ENCODE measurements at places on chromosomes 4 and X.
A peak's percentile ranks its signal among the peaks of the same experiment; 100 is the strongest.

DNA sequence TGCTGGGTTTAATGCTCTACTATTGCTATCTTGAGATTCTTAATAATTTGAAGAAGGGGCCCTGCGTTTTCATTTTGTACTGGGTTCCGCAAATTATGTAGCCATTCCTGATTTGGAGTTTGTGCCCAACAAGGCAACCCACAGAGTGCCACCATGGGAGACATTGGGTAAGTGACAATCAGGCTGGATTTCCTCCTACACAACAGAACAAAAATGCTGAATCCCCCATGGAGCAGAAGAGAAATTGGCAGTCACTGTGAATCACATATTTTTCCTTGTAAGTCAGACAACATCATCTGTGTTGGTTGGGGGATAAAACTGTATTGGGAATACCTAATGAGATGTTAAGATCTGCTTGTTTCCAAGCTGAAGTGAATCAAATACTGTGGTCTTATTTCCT lies 80.9 kb downstream of the CNGA2 start:
- DNase-seq: no peak

DNA sequence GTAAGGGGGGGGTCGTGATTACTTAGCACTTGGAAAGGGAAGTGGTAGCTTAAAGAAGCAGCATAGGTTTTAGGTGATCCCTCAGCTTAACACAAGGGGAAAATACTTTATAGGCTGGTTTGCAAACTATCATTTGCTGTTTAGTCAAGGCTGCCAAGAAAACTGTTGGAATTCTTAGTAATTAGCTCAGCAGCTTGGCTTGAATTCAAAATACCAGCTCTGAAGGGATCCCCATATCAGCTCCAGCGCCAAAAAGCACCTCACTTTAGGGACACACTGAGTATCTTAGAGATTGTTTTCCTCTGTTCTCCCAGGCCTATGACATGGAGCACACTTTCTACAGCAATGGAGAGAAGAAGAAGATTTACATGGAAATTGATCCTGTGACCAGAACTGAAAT lies 8.8 kb downstream of the TNMD start:
- DNase-seq: no peak

DNA sequence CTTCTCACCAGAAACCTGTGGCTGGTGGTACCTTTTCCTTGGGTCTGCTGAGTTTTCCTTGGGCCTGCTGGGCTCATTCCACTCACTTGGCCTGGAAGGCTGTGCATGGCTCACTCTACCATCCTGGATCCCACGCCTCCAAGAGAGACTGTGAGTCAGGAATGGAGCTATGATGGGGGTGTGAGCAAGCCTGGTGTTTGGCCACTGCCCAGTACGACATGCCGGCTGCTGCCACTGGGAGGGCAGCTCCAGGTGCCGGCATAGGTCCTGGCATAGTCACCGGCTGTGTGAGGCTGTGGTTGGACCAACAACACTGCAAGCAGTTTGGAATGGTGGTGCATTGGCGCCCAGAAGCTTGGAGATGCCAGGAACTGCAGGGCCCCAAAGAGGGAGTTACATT lies 721.7 kb downstream of the PCDH18 start:
- no peak for DNase-seq

- DNase-seq: peak; percentile 24
Measured at GRCh38 chrX:10014462-10015354, 47.5 kb downstream of the CLDN34 start.

GRCh38 chr4:158777423-158778155 lies 8.8 kb downstream of the FNIP2 start:
- no peak for DNase-seq

GRCh38 chrX:125782184-125782583 lies 383.9 kb downstream of the DCAF12L2 start:
- no peak for DNase-seq

DNA sequence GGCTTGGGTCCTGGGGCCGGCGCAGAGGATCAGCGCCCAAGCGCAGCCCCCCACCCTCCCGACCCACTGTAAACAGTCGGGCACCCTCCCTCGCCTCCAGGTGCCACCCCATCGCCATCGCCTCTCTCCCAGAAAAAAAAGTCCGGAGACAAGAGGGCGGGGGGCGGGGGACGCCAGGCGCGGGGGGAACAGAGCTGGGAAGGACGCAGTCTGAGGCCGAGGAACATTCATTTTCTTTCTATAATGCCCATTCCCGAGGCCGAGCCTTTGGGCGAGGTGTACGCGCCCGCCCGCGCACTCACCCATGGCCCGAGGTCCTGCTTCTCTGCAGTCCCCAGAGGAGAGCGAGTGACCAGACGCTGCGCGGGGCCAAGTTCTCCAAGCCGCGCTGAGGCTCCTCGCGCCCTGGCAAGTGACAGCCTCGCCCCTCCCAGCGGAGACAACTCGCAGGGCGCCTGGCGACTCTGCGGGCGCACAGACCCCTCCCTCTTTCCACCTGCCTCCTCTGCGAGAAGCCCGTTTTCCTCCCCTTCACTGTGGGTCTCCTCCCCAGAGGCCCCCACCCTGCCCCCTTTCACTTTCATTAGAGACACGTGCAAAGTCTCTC lies 63.5 kb upstream of the WDR17 start:
- no peak for DNase-seq

GRCh38 chr4:159432436-159432835 lies 329.6 kb downstream of the RAPGEF2 start:
- no peak for DNase-seq

- DNase-seq: no peak
Measured at GRCh38 chr4:67687636-67688035, 13.3 kb downstream of the UBA6 start.

GRCh38 chr4:169921732-169922131 lies 104.5 kb downstream of the MFAP3L start:
- no peak for DNase-seq

DNA sequence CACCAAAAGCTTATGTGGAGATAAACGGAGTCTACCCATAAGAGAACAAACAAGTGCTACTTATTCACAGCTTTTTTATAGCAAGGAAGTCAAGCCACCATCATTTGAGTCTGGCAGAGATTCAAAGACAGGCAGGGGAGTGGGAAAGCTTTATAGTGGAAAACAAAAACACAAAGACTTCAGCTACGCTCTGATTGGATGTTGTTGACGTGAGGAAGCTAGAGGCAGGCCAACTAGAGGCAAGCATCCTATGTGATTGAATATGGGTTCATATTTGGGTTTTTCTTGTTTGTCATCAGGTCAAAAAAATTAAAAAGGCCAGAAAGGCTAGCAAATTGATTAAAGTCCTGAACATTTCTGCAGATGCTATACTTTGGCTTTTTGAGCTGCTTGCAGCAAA lies 719 bp upstream of the TCEAL4 start:
- DNase-seq: no peak

GRCh38 chr4:120692964-120693363 lies 229.6 kb downstream of the PRDM5 start:
- DNase-seq: no peak

DNA sequence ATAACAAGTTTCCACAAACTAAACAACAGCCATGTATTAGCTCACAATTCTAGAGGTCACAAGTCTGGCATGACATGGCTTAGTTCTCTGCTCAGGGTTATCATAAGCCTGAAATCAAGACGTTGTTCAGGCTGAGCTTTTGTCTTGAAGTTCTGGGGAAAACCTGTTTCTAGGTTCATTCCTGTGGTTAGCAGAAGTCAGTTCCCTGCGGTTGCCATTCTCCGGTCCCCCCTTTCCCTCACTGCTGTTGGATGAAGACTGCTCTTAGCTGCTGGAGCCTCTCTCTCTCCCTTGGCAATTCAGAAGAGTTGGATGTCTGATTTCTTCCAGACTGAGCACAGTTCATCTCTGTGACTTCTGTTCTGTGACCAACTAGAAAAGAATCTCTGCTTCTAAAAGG lies 962.6 kb downstream of the PCDH7 start:
- DNase-seq: no peak

DNA sequence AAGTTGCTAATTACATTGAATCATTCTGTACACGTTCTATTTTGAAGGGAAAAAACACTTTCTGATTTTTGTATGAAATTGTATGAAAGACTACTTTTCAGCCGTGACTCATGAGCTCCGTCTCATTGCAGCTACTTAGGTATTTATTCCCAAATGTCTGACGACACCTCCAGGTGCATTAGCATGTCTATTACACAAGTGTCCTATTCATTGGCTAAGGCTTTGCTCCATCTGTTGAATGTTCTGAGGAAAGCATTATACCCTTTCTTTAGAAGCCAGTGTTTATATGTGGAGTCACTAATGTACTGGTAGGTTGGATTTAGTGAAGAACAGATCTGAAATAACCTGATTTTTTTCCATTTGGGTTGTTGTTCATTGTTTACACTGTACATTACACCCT lies 51.8 kb downstream of the MAP7D3 start:
- DNase-seq: no peak

GRCh38 chr4:139969635-139970266 lies 184.2 kb downstream of the MAML3 start:
- DNase-seq: no peak

DNA sequence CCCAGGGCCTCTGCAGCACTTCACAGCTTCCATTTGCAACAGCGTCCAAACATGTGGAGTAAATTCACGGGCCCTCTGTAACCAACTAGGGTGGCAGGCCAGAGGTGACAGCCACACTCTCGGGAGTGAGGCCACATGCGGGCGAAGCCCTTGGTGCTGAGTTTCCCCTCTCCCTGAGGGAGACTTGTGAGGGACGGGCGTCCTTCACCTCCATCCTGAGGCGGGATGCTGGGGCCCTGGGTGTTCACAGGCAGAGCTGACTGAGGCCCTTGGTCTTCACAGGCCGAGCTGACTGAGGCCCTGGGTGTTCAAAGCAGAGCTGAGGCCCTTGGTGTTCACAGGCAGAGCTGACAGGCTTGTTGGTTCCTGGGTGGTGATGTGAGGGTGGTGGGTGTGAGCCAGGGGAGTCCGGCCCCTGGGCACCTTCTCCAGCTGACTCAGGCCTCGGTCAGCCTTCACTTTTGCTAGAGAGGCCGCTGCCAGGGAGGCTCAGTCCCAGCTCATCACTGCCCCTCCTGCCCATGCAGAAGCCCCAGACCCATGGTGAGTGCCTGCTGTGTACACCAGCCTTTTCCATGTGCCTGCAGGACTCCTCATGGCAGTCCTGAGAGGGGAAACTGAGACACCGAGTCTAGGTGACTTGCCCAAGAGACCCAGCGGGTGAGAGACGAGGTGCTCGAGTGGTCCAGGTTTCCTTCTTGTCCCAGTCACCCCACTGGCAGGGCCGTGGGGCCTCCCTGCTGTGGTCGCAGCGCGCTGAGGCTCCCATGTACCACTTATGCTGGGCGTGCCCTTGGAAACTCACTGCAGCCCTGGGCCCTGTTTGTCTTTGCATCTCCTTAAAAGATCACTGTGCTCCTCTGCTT lies 8.5 kb downstream of the WFS1 start:
- no peak for DNase-seq

- DNase-seq: no peak
Measured at GRCh38 chr4:10732914-10733415, 48.4 kb upstream of the CLNK start.

GRCh38 chrX:6909396-6909795 lies 238.1 kb upstream of the STS start:
- DNase-seq: no peak

- no peak for DNase-seq
Measured at GRCh38 chr4:186296481-186296880, 30.5 kb downstream of the F11 start.

DNA sequence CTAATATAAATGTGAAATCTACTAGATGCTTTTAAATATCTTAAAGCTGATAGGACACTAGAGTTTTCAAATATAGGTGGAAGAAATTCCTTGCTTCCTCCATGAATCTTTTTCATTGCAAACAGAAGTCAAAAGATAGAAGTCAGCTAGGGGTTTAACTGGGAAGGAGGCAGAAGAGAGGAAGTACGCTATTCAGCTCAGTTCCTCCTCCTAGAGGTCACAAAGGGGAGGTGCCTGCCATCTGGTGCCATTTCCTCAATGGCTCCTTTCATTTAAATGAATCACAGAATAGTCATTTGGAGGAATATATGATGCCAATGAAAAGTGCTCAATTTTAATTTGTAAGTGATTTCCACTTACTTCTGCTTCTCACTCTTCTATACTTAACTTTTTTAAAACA lies 8.5 kb downstream of the COL25A1 start:
- DNase-seq: no peak

DNA sequence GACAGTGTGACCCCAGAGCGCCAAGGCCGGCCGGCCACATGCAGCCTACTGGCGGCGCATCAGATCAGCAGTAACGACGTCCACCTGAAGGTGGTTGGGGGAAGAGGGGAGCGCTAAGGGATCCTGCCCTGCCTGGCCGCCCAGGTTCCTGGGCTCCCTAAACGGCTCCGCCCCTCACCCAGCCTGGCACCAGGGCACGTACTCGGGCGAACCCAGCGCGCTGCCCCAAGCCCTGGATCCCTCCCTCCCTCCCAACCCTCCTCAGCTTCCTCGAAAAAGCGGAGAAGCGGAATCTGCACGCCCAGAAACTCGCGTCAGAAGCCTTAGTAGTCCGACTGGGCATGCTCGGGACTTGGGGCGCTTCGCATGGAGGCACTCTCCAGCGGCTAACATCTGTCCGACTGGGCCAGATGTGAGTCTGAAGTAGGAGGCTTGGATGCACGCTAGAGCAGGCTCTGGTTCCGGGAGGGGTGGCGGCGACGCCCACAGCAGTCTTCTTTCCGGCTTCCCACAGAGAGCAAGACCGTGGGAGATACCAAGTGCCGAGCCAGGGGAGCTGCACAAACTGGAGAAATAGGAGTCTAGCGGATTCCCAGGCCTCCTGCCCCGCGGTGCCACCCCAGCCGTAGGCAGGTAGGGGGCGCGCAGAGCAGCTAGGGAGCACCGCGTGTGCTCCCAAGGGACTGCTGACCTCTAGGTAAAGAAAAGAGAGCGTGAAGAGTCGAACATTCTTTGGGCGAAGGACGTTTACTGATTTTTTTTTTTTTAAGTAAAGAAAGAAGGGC lies 114.3 kb upstream of the TEX13C start:
- no peak for DNase-seq

GRCh38 chr4:22372986-22373385 lies 142.9 kb downstream of the ADGRA3 start:
- DNase-seq: no peak

GRCh38 chr4:176064539-176064938 lies 1.1 kb upstream of the WDR17 start:
- no peak for DNase-seq

GRCh38 chrX:8820910-8821527 lies 19.8 kb upstream of the FAM9A start:
- DNase-seq: no peak

DNA sequence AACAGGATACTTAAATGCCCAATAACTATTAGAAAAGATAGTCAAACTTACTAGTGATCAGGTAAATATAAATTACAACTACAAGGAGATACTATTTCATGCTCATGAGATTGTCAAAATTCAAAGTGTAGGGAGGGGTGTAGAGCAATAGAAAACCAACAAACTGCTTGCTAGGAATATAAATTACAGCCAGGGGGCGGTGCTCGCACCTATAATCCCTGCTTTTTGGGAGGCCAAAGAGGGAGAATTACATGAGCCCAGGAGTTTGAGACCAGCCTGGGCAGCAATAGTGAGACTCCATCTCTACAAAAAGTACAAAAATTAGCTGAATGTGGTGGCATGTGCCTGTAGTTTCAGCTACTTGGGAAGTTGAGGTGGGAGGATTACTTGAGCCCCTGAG lies 556.5 kb upstream of the NR3C2 start:
- no peak for DNase-seq

Measured in activated naive CD8-positive, alpha-beta T cell treated with anti-CD3 and anti-CD28 coated beads, Interleukin-2, amount 50 U/mL, for 16 hours (primary cell).